ENCODE measurements at places on chromosomes 1 and 21. TPM values are rescaled to one million over a fixed set of nuclear protein-coding genes. Genes with fewer than 3 reads are reported as not detected.

The RPE65 gene
- total RNA-seq = not detected

The FAM131C gene
- total RNA-seq = 15.5 TPM

The HES3 gene
- total RNA-seq = not detected

The LAPTM5 gene
- 0.13 TPM for total RNA-seq

The ESRRG gene
- total RNA-seq = not detected

The LGALS8 gene
- 35.1 TPM for total RNA-seq

The CCDC24 gene
- total RNA-seq = 6.7 TPM

The RCSD1 gene
- 0.06 TPM for total RNA-seq

Data from A549 treated with DMSO at 1 μM for 4 hours (cell line).